ENCODE measurements at places on chromosomes 12 and 14.

GRCh38 chr12:68239309-68239982, 13.8 kb upstream of the IL26 start:
- DNase-seq: no peak

DNA sequence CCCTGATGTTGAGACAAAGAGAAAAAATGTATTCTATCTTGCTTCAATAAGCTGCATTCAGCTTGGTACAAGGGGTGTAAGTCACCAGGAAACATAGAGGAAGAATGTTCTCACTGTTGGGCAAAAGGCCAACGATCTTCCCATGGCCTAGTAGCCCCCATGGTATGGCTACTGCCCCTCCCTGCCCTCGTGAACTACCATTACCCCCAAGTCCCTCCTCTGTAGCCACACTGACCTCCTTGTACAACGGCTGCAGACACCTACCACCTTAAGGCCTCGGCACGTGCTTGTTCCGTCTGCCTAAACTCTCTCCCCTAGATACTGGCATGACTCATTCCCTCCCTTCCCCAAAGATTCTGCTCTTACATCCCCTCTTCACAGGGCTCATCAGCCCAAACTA, 81.9 kb upstream of the ANO2 start:
- no peak for DNase-seq

DNA sequence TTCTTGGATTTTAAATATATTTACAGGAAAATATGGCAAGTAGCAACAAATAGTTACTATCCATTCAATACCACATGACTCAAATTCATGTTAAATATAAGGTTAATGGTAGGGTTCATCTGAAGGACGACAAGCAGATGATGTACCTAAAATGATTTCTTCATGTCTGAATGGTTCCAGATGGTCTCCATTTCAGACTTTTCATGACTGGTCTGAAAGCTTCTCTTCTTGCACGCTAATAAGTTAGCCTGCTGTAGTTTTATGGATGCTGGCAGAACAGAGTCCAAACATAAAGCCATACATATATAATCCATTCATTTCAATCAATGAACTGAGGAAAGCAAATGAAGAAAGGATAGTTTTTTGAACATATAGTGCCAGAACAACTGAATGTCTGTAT, 257.0 kb upstream of the MGAT4C start:
- DNase-seq: no peak

DNA sequence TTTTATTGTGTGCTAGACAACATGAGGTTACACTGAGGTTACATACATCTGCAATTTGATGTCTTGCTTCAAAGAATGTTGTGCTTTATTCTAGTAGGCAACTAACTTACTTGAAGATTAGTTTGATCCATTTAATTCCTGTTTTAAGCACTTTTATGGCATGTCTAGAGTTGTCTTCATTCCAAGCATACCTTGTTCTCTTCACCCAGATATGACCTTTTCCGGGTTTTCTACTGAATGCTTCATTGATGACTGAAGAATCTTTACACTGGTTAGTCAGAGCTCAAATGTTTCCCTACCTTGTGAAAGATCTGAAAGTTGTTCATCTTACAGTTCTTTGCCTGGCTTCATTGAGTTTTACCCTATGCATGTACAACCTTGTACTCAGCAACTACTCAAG, 274.0 kb upstream of the KITLG start:
- no peak for DNase-seq

DNA sequence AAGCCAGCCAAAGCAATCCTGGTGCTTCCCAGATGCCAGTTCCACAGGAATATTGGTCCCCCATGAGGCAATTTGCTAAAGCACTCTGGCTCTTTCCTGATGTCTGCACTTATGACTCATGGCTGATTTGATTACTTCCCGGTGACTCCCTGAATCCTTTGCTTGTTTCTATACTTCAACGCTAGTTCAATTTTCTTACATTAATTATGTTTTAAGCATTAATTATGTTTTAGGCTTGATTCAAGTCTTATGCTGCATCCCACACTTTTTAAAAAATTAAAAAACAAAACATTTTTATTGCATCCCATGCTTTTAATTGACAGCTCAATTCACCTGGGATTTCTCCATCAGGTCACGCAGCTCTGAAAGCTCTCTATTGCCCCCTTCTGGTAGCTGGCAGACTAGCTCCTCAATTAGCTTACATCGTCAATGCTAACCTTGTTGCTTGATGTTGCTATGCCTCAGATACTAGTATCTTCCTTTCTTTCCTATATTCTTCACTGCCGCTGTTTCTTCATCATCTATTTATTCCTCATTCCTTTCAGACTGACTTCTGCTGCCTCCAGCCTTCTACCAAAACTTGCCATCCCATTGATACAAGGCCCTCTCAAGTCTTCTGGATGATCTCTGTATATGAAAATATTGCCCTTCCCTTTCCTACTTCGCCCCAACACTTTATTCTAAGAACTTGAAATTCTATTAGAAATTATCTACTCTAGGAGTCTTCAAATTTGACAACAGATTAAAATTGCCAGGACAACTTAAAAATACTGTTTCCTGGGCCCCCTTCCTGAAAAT, 32.0 kb downstream of the TSHR start:
- DNase-seq: peak; percentile 75

GRCh38 chr12:104064842-104065427, 604 bp downstream of the HCFC2 start:
- DNase-seq: no peak

GRCh38 chr12:98492580-98493140, 22.7 kb upstream of the TMPO start:
- DNase-seq: no peak

DNA sequence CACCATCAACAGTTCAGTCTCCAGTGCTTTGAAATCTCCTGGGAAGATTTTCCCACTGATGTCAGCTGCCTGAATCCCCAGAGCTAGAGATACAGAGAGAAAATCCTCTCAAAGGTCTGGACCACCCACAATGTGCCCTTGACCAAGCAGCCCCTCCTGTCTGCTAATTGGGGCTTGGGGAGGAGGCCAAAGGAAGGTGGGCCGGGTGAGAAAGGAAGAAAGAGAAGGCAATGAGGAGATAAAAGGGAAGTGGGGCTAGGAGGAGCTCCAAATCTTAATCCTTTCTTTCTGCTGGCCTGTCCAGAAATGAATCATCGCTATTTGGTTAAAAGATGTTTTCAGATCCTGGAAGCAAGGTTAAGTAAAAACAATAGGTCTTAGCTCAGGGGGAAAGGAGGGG, 322.9 kb downstream of the BCL11B start:
- DNase-seq: no peak

GRCh38 chr14:90632871-90633270, 183.4 kb downstream of the TTC7B start:
- DNase-seq: no peak

GRCh38 chr12:96776908-96777307, 130.1 kb upstream of the NEDD1 start:
- no peak for DNase-seq

- DNase-seq: no peak
Measured at GRCh38 chr14:102282751-102283465, 22.1 kb downstream of the MOK start.

- no peak for DNase-seq
Measured at GRCh38 chr12:3933819-3934192, 60.6 kb upstream of the PARP11 start.

GRCh38 chr14:70188659-70189455, at the start of gene SLC8A3:
TSS of gene SLC8A3 (minus strand) at chr14:70188951. CDS start at chr14:70168422, 20,529 bp downstream.
- DNase-seq: no peak

- no peak for DNase-seq
Measured at GRCh38 chr12:71075743-71076142, 82.1 kb downstream of the TSPAN8 start.

- no peak for DNase-seq
Measured at GRCh38 chr12:80325167-80325959, 118.7 kb upstream of the PTPRQ start.

GRCh38 chr12:113062502-113063395, 6.2 kb downstream of the DTX1 start:
- DNase-seq: no peak

- no peak for DNase-seq
Measured at GRCh38 chr12:64923536-64923935, 99.1 kb downstream of the TBC1D30 start.

- DNase-seq: no peak
Measured at GRCh38 chr14:70891737-70892136, 15.5 kb upstream of the PCNX1 start.

- DNase-seq: no peak
Measured at GRCh38 chr14:50039734-50040400, 76.5 kb downstream of the VCPKMT start.

- DNase-seq: no peak
Measured at GRCh38 chr12:132352896-132353800, 23.8 kb upstream of the GALNT9 start.

GRCh38 chr14:94738751-94739150, 31.2 kb downstream of the GSC start:
- DNase-seq: no peak

DNA sequence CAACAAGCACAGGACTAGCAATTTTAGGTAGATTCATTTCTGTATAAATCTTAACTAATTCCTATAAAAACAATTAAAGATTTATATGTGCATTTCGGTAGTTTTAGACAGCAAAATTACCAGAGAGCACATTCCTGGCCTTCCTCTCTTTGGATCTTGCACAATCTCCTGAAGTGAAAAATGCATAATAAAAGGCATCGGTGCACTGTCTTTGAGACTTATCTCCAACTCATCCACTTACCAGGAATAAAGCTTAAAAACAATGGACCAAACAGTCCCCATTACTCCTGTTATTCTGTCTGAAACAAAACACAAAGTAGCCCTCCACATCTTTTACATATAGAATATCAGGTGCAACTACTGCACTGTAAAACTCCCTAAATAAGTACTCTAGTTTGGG, 69.3 kb downstream of the HECTD1 start:
- no peak for DNase-seq

- DNase-seq: no peak
Measured at GRCh38 chr12:123435636-123436016, 858 bp downstream of the RILPL2 start.

GRCh38 chr14:32258336-32258993, 55.4 kb upstream of the RNU6-8 start:
- DNase-seq: no peak

DNA sequence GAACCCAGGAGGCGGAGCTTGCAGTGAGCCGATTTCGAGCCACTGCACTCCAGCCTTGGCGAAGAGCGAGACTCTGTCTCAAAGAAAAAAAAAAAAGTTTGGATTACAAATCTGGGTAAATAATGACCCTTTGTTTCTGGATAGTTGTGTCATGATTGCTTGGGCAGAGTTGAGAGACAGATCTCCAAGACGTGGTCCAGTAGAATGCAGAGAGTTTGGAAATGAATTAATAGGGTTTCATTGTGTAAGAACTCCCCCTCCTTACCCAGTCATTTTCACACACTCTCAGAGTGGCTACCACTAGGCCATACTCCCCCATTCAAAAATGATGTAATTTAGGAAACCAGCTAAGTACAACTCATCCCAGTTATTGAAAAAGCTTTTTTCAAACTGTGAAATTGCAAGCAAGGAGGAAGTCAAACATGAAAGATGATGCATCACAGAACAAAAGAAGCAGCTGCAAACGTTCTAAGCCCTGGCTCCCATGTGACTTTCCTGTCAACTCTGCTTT, 1331.9 kb downstream of the AACS start:
- DNase-seq: no peak

GRCh38 chr14:84797326-84797725, 732.6 kb upstream of the FLRT2 start:
- no peak for DNase-seq

- peak; percentile 68 for DNase-seq
Measured at GRCh38 chr12:121799842-121800693, 3.7 kb upstream of the SETD1B start.

GRCh38 chr14:30648471-30648870, 26.4 kb downstream of the SCFD1 start:
- no peak for DNase-seq

DNA sequence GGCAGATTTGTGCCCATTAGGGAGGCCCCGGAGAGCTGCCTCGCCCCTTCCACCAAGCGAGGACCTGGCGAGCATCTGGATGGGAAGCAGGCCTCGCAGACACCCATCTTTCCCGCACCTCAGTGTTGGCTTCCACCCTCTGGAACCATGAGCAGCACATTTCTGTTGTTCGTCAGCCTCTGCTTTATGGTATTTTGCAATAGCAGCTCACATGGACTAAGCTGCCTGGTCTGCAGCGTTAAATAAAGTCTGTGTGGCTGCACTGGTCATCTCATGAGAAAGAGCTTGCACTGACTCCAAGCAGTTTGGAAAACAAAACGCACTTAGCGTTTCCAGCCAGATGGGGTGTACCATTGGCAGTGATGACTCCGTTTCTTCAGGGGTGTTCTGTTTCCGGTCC, 75.8 kb downstream of the GLT1D1 start:
- DNase-seq: no peak

DNA sequence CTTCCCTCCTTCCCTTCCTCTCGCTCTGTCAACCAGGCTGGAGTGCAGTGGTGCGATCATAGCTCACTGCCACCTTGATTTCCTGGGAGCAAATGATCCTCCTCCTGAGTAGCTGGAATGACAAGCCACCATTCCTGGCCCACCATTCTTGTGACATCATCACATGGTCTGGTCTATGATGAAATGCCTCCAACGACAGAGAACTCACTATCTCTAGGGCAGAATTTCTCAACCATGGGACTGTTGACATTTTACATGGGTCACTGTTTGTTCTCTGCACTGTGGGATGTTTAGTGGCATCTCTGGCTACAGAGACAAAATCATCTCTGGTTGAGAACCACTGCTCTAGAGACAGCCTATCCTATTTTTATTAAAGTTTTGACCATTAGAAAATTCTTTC, 9.7 kb downstream of the VRK1 start:
- DNase-seq: no peak

GRCh38 chr14:35766700-35767082, 42.4 kb downstream of the RALGAPA1 start:
- DNase-seq: no peak

DNA sequence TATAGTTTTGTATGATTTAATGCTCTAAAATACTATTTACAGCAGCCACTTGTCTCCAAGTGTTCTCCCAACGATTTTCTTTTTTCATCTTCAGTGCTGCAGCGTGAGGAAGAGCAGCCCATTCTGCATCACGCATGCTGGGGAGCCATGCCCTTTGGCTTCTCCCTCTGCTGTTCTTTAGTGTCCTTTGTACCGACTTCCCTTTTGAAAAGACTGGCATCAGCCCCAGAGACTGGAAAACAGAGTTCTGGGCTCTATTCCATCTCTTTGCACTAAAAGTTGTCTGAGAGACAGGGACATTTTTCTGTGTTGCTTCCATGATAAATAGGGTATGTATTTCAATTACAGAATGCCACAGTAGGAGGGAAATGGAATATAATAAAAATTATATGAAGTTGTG, 105.1 kb downstream of the RERG start:
- DNase-seq: no peak

DNA sequence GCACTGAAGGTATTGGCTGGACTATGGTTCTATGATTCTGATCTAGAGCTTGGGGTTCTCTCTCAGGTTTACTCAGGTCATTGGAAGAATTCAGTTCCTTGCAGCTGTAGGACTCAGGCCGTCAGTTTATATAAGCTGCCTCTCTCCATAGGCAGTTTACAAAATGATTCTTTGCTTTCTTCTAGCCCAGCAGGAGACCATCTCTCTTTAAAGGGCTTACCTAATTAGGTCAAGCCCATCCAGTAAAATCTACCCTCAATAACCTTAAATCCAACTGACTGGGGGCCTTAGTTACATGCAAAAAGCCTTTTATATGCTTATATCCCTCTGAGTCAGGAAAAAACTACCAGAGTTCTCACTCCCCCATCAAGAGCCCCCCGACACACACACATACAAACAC, 80.5 kb upstream of the GARIN6 start:
- DNase-seq: no peak
